ENCODE measurements at places on chromosomes 7 and 10.

DNA sequence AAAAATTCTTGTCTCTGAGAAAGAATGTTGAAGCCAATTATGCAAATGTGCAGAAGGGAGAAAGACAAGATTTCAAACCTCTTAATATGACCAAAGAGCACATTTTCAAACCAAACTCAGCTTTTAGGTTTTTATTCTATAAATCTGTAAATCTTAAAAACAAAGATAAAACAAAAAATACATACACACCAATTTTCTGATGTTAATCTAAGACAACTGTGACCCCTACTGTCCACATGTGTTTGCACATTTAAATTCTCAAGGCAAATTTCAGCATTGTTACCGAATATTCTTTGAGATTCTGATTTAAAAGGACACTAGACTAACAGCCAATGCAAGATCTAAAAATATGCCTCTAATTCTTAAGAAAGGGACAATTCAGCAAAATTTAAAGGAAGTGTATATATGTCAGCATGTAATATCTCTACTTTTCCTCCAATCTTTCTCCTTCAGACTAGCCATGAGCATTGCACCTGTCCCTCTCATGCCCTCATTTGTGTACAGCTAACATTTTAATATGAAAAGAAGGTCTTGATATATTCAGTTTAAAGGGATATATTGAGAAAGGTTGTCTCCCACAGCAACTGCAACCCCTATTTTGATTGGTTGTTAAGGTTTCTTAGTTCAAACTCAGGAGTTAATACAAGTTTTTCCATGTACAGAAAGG, 417.9 kb downstream of the IPMK start:
- DNase-seq, result no peak

- no peak for DNase-seq
Measured at GRCh38 chr10:5885619-5886018, 4.1 kb downstream of the ANKRD16 start.

- no peak for DNase-seq
Measured at GRCh38 chr10:24515481-24515880, 208.2 kb downstream of the ARHGAP21 start.

DNA sequence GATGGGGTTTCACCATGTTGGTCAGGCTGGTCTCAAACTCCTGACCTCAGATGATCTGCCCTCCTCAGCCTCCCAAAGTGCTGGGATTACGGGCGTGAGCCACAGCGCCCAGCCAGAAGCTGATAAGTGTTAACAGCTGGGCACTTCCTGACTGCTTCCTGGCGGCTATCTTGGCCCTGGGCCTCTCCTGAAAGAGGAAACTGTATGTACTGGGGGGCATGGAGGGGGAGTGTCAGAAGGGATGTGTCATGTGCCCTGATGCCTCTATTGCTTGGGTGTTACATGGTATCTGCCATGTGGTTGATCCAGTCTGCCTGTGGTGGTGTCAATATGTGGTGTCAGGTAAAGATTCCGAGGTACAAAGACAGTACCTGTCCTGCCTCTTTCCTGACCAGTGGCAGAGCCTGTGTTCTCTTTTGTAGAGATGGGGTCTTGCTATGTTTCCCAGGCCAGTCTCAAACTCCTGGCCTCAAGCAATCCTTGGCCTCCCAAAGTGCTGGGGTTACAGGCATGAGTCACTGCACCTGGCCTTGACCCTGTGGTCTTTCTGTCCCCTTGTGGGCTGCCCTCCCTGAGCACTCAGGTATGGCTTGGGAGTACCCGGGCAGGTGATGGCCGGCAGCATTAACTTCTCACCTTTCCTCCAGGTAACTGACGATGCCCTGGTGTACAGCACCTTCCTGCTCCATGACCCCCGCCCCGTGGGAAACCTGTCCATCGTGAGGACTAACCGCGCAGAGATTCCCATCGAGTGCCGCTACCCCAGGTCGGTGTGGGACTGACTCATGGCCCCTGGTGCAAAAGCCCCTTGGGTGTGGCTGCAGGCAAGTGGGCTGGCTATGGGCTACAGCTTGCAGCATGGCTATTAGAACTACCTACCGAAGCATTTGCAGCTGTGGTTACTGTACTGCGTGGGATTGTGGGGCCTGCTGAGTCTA, 4.4 kb downstream of the ZP3 start:
- no peak for DNase-seq

- DNase-seq, result no peak
Measured at GRCh38 chr10:45238896-45239295, 76.5 kb downstream of the OR13A1 start.

DNA sequence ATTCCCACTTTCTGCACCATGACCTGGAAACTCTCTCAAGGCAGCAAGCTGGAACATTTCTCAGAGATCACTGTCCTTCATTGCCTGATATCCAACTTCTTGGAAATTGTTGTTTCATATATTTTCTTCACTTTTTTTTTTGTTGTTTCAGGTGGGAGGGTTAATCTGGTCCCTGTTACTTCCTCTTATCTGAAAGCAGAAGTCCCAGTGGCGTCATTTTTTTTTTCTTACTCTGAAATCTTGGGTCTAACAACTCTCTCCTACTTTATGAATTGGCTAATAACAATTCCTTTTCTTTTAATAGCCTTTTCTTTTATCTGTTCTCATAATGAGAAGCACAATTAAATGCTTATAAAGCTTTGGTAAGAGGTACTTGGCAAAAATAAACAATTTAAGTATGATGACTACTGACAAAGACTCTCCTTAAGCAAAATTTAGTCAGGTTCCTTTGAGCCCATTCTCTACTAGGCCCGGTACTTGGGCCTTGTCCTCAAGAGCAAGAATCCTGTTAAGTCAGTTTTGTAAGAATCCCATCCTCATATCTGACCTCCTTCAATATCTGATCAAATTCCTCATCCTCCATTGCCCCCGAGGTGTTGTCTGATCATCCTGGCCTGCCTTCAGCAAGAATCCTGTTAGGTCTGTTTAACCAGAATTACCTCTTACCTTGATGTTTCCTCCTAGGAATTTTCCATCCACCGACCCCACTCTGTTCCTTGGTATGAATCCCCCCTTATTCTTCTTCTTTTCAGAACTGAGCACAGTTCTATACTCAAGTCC, 11.5 kb upstream of the CC2D2B start:
- no peak for DNase-seq

DNA sequence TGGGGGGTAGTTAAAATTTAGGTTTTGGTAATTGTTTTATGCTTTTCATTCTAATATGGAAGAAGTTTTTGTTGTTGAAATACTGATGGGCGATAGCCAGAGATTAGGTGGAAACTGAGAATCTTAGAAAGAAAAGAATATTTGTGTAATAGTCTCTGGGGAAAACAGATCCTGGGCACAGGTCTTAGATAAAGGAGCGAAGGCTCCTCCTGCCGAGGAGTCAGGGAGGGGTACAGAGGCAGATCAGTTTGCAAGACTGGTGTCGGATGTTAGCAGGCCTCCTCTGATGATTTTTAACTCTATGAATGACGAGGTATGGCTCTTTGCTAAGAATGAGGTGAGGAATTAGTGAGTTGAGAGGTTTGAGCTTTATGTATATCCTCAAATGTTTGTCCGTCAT, 339.7 kb downstream of the HGF start:
- no peak for DNase-seq

GRCh38 chr7:18829858-18830285, 287.6 kb downstream of the TWIST1 start:
- no peak for DNase-seq

GRCh38 chr7:2350861-2351260, 3.8 kb upstream of the EIF3B start:
- DNase-seq, result no peak

- no peak for DNase-seq
Measured at GRCh38 chr10:79140855-79141254, 72.1 kb downstream of the ZMIZ1 start.

GRCh38 chr10:78982726-78983125, 86.0 kb upstream of the ZMIZ1 start:
- no peak for DNase-seq

- no peak for DNase-seq
Measured at GRCh38 chr10:60286559-60286958, 103.1 kb downstream of the ANK3 start.

DNA sequence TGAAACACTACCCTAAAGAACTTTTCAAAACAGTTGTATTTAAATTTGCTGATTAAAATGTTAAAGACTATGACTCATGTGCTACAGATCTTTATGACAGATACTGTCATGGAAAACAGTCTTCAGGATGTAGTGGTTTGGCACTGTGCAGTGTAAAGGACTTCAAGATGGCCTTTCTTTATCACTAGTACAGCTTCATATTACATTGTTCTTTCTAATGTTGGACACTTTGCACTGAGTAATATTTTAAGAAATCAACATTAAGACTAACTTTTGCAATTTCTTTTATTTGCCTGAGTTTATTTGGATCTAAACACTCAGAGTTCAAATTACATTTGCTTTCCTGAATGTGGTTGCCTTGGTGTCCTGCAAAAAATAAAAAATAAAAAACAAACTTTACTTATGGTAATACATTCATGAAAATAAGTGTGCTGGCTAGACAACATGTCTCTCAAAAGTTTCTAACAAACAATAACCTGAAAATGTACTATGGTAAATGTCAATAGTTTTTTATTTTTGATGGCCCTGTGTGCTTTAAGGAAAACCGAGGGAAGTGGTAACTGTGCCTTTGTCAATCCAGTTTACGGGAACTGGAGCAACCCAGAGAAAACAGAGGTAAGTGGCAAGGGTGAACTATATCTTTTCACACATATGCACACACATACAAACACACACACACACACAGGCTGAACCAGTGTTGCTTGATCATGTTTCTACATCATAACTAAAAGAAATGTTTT, 85.9 kb upstream of the PLXDC2 start:
- no peak for DNase-seq

DNA sequence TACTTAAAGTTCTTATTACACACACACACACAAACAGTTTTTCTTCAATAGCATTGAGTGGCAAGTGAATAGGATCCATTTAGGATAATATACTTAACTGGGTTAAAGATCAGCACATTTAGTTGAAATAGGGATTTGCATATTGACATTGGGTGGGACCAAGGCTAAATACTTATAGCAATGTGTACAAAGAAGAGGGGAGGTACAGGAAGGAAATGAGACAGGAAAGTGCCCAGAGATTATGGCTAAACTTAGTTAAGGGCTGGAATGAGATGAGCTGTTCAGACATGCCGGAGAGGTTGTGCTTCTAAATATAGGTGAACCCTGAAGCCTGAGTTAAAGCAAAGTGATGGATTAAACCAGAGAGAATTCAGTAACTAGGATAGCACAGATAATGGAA, 95.1 kb downstream of the LSMEM1 start:
- no peak for DNase-seq

DNA sequence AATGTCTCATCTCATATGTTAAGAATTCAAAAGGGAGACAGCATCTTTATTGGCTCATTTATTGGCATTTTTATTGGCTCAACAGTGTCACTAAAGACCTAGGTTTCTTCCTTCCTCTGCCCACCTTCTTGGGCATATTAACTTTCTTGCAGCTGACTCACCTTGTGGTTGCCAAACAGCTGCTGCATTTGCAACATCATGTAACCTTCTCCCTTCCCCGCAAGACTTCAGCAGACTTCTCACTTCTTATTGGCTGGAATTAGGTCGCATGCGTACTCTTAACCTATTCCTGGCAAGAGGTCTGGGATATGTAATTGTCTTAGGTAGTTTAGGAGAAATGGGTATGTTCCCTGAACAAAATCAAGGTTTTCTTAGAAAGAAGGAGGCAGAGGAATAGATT, 263.2 kb downstream of the POU6F2 start:
- no peak for DNase-seq

DNA sequence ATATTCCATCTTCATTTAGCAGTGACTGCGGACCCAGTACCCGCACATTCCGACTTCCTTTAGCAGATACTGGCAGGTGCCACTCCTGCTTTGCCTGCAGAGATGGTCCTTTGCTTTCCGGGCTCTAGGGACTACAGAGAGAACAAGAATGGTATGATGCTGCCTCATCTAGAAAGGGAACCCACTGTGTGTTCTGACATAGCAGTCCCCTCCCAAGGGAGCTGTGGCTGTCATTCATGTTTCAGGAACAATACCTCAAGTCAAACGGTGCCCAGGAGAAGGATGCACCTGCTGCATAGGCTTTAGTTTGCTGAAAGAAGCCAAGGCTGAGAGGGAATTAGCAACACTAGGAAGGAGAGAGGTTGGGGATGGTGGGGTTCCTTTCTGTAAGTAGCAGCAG, 15.9 kb upstream of the TMEM72 start:
- DNase-seq, result no peak

DNA sequence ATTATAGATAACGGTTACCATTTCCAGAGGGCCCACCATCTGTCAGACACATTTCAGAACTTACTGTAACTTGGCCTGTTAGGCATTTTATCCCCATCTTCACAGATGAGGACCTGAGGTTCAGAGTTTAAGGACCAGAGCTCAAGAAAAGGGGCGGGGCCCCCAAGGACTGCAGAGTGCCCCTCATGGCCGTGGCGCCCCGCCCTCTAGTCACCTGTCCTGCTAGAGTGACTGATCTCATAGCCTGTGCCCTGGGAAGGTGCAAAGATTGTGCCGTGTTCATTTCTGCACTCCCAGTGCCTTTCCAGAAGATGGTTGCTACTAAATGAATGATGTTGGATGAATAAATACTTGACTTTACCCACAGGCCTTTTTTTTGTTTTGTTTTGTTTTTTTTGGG, 107.0 kb downstream of the XRCC2 start:
- no peak for DNase-seq

- DNase-seq, result no peak
Measured at GRCh38 chr7:2967253-2967652, 76.4 kb downstream of the CARD11 start.

DNA sequence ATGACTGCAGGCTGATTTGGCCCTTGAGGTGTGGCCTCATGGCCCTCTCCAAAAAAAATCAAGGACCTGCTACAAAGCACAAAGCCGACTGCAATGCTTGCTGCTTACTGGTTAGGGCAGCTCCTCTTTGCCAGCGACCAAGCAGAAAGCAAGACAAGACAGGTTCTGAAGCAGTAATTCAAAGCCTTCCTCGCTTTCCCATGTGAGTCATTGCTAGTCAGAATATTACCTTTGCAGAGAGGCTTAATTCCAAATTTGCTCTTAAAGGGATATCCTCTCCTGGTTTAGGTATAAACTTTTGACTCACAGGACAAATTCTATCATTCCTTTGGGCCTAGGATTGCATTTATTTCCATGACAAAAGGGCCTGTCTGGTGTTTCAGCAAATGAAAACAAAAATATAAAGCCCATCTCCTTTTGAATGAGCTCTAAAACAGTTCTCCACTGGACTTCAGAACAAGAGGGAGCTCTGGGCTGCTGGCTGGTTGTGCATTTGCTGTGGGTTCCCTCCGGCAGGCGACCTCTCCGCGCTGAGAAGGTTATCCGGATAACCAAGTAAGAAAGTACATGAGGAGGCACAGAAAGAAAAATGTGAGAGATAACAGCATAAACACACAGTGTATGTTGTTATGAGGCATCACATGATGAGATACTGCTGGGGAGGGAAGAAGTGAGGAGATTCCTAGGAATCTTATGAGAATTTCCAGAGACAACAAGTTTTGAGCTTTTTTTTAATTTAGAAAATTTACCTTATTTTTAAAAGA, 90.8 kb downstream of the EGFR start:
- no peak for DNase-seq

Data from activated gamma-delta T cell treated with Interleukin-2 at 50 U/mL for 16 hours (primary cell).